Stimulated activated CD8-positive, alpha-beta memory T cell treated with anti-CD3 and anti-CD28 coated beads, Interleukin-7, amount 100 ng/mL, for 24 hours (primary cell): ENCODE measurements at places on chromosomes 2 and 18.

GRCh38 chr2:43458014-43458628 lies 137.7 kb downstream of the THADA start:
- no peak for DNase-seq

GRCh38 chr2:56834686-56835085 lies 650.9 kb downstream of the CCDC85A start:
- DNase-seq, result no peak

DNA sequence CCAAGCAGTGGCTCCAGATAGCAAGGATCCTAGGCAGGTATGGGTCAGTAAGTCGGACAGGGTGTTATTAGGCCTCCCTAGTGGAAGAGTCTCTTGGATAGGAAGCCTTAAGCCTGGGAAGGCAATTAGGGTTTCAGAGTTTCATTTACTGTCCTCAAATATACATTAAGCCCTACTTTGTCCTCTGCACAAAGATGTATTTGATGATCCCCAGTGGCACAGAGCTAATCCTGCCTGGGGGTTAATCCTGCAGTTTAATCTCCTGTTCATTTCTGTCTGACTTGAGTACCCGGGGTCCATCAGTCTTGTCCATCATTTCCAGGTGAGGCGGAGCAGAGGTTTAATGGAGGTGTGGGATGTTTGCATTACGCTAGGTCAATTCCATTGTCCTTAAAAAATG lies 62.0 kb downstream of the MTCL1 start:
- DNase-seq, result no peak

DNA sequence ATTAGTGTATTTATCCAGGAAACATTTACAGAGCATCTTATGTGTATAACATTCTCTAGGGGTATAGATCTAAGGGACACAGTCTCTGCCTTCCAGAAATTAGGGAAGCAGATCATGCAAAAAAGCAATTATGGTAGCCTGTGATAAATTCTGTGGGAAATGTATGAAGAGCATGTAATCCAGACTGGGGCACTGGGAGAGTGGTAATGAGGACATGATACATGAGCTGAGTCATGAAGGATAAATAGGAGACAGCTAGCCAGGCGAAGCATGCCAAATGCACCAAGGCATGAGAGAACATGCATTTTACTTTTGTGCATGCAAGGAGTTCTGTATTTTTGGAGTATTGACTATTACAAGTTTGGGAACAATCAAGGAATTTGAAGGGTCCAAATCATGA lies 8.9 kb upstream of the RPRM start:
- DNase-seq, result no peak

- no peak for DNase-seq
Observed at GRCh38 chr2:120398051-120398995, 52.4 kb downstream of the INHBB start.
